ENCODE measurements at places on chromosomes 2 and 18.

DNA sequence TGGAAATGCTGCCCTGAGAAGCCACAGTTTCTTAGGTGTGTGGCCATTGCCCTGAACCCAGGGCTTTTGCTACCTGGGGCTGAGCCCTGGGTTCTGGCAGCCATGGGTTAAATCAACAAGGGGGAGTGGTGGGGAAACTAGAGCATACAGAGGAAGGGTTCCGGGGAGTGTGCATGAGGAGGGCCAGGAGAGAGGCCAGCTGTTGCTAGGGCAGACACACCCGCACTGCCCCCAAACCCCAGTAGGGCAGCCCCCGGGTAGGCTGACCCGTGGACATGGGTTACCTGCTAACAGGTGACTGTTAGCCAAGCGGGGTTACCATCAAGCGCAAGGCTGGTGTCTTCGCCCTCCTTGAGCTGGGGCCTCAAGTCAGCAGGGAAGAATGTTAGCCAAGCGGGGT is 14.8 kb upstream of the ARHGEF4 start:
- no peak for DNase-seq

DNA sequence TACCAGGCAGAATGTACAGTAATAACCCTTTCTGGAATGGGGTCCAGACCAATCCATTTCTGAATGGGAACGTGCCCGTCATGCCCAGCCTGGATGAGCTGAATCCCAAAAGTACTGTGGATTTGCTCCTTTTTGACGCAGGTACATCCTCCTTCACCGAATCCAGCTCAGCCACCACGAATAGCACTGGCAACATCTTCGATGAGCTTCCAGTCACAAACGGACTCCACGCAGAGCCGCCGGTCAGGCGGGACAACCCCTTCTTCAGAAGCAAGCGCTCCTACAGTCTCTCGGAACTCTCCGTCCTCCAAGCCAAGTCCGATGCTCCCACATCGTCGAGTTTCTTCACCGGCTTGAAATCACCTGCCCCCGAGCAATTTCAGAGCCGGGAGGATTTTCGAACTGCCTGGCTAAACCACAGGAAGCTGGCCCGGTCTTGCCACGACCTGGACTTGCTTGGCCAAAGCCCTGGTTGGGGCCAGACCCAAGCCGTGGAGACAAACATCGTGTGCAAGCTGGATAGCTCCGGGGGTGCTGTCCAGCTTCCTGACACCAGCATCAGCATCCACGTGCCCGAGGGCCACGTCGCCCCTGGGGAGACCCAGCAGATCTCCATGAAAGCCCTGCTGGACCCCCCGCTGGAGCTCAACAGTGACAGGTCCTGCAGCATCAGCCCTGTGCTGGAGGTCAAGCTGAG is 89.6 kb downstream of the SH3BP4 start:
- no peak for DNase-seq

DNA sequence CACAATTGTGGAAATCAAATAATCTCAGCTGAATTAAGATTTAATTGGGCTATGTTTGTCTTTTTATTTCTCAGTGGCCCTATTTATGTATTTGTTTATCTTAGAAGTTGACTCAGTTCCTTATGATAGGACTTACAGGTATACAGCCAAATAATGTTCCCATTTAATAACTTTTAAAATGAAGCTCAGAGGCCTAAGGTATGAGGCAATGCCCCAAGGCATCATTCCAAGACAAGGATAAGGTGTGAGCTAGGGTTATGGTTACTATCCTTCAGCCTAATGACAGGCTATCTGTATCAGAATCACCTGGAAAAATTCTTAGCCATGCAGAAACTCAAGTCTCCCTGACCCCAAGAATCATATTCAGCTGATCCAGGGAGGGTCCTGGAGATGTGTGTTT is 7.4 kb upstream of the NRBP1 start:
- no peak for DNase-seq

- DNase-seq, result no peak
These were observed 70.8 kb downstream of the TPGS2 start for GRCh38 chr18:36757991-36758390.

DNA sequence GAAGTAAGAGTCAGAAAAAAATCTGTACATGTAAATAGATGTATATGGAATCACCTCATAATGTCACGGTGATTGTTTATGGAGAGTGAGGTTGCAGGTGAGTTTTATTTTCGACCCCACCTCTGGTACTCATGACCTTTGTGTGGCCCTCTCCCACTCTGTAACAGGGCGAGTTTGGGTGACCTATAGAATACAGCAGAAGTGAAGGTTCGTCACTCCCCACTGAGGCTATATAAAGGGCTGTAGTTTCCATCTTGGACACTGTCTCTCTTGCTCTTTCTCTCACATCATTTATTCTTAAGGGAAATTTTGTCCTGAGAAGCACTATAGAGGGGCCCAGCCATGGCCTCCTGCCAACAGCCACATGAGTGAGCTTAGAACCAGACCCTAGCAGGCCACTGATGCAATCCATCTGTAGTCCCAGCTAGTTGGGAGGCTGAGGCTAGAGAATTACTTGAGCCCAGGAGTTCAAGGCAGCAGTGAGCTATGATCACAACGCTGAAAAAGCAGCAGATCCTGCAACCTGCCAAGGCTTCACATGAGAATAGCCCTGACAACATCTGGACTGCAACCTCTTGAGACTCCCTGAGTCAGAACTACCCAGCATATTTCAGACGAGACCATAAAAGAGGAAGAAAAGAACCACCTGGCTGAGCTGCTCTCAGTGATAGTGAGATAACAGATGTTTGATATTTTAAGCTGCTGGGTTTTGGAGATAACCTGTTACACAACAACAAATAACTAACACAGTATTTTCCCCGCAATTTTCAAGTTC is 74.3 kb upstream of the SLC1A4 start:
- DNase-seq, result no peak

- DNase-seq, result no peak
These were observed 84.0 kb upstream of the DSEL start for GRCh38 chr18:67600181-67601180.

DNA sequence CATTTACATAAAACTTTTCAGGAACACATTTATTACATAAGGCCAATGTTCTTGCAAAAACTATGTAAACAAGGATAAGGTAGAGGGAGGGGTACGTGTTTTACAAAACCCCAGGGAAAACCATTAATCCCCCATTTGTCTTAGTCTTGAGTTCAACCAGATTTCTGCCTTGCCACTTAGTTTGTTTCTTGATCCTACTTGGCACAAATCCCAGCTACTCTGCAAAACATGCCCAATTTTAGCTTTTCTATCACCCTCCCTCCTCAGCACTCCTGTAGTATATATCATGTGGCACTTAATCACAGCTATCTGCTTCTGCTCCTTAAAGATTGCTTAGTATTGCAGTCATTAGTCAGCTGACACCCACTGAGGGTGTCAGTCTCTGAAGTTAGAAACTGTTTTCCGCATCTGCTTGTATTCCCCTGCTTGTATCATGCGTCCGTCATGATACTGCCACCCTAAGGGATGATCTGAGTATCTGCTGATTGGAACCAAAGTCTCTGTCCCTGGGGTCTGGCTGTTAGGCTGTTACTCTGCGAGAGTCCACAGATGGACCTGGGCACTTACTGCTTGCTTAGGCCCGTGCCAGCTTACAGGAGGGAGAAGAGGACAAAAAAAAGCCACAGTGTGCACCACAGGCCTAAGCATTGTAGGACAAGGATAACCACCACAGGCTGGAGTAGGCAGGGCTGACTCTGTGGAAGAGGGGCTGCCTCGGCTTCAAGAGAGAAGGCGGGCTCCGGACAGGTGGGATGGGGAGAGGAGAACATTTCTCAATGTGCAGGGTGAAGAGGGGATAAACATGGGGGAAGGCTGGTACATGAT is 82.2 kb downstream of the EPAS1 start:
- DNase-seq, result no peak

DNA sequence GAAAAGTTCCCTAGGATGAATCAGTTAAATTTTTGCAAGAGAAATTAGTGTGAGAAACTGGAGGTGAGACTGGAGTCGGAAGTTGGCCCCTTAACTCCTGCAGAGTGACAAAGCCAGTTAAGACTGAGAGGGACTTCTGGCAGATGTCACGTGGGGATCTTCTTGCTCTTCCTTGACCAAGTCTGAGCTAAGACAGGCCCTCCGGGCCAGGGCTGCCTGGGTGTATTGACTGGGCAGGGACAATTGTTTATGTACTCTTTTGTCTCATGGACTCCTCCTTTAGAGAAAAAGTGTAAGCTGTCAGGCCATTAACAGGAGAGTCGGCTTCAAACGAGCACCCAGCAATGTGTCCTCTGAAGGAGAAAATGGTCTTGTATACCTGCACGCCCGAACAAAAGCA is 48.6 kb upstream of the RALBP1 start:
- no peak for DNase-seq

DNA sequence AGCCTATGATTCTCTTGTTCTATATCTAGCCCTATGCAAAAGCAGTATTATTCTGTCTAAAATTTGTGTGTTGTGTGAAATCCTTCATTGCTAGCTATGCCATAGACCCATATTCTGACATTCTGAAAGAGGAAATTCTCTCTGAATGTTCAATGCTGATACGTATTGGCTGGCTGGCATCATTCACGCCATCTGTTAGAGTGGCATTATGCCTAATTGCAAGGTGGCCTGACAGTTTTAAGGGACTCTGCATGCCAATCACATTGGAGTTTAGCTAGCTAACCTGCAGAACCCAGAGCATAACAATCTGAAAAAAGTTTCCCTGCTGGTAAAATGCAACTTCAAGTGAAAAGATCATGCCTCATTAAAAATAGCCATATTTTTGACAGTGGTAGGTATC is 316.0 kb downstream of the SOX11 start:
- DNase-seq, result no peak

DNA sequence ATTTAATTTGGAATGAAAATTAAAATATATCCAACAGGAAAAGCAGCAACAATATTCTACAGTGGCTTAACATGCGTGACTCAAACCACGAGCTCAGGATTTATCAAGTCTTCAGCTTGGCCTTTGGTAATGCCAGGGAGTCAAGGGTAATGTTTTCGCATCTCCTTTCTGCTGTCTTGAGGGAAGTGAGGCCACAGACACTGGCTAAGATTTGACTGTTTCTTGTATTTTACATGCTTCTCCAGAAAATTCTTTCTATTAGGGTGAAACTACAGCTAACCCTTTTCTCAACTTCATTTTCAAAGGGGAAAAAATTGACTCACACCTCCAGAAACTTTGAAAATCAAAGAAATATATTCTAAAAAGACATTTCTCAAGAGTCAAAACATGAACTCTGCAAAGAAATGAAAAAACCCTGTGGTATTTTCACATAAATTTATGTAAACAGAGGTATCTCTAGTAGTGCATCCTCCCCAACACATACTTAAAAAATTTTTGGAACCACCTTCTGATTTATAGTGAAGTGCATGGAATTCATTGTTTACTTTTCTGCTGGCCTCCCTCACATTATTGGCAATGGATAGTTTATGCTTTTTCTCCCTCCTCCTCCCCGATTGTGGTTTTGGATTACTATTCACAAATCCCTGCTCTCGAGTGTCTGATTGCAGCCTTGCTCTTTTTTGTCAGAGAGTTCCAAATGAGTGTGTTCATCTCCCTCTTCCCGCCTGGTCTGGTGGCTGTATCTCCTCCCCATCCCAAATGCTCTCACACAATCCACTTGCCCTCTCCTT is 48.7 kb downstream of the DPP4 start:
- DNase-seq, result no peak

DNA sequence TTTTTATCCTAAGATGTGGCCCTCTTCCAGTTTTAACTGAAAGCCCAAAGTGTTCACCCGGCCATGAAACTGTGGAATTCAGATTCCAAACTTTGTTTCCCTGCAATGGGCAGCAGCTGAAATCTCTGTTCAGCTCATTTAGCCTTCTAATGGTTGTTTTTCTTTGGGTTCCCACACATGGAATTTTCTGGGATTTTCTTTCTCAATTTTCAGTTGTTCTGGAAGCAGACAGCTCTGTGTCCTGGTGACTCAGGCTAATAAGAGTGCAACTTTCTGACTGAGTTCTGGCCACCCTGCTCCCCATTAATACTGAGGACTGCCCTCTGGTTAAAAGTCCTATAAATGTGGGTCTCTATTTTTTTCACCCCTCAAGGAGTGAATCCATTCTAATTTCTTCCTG is 78.5 kb downstream of the PMS1 start:
- DNase-seq, result no peak

DNA sequence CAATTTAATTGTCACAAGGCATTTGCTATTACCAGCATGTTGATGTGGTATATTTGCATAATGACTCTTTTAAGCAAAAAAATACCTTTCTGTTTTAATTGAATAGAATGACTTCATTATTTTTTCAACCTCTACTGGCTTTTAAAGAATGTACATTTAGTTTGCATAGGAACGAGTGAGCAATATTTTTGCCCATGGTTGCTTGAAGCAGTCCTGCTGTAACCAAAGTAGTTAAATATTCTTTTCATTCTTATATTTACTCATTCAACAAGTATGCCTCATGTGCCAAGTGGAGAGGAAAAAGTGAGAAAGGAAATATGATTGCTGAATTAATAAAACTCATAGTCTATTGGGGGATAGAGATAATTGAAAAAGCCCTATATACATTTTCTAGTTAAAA is 184.7 kb downstream of the DSEL start:
- no peak for DNase-seq

DNA sequence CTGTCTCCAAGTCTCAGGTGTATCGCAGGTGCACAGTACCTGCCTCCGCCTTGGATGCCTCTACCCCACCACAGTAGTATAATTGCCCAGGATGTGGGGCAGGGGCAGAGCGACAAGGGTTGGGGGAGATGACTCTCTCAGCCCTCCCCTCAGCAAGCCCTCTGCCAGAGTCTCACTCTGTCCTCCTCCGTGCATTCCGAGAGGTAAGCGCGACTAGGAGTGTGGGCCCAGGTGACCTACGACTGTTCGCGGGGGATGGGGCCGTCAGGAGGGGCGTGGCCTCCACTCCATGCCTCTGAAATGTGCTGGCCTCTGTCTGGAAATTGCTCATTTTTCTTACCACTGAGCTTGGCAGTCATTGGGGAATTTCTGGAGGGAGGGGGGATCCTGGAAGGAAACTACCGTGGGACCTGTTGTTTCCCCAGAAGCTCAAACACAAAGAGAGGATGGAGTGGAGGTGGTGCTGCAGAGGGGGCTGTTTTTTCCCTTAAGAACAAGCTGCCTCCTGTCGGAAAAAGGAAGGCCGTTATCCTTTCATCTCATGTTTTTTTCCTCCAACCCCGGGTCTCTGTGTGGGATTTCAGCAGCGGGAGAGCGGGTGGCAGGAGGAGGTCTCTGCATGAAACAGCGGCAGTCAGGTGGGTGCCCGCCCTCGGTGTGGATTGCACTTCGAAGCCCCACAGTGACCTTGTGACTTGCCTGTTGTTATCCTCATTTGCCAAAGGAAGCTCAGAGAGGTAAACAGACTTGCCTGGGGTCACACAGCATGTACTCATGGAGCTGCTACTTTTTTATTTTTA is 13.0 kb upstream of the RALB start:
- DNase-seq, result no peak

GRCh38 chr18:74006143-74006542 is 141.5 kb downstream of the FBXO15 start:
- no peak for DNase-seq

- DNase-seq, result no peak
These were observed 104.5 kb upstream of the EPC2 start for GRCh38 chr2:148540022-148540421.

Measured in spinal cord (tissue), 10 donors.